ENCODE measurements at places on chromosomes 5 and 9. TPM values are rescaled to one million over a fixed set of nuclear protein-coding genes. Genes with fewer than 3 reads are reported as not detected.

The REXO4 gene
- 35.3 TPM for total RNA-seq

- DNase-seq: no peak
Measured at GRCh38 chr9:84325347-84325973, 15.1 kb downstream of the SLC28A3 start.

The UNC13B gene
- 1.9 TPM for total RNA-seq

- no peak for DNase-seq
Measured at GRCh38 chr9:83367326-83367725, 170.9 kb downstream of the FRMD3 start.

GRCh38 chr9:124632077-124632621, 125.0 kb upstream of the NR5A1 start:
- no peak for DNase-seq

DNA sequence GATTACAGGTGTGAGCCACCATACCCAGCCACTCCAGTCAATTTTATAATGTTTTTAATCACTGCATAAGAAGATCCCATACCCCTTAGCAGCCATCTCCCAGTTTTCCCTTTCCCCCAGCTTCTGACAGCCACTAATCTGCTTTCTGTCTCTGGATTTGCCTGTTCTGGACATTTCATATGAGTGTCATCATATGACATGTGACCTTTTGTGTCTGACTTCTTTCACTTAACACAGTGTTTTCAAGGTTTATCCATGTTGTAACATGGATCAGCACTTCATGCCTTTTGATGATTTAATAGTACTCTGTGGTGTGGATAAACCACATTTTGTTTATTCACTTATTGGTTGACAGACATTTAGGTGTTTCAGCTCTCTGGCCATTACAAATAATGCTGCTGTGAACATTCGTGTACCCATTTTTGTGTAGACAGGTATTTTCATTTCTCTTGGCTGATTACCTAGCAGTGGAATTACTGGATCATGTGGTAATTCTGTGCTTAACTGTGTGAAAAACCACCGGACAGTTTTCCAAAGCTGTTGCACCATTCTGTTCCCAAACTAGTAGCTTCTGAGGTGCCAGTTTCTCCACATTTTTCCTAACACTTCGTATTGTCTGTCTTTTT, 8.6 kb downstream of the SUSD3 start:
- no peak for DNase-seq

GRCh38 chr9:133351526-133351907, 3.5 kb downstream of the RPL7A start:
- DNase-seq: no peak

GRCh38 chr5:89281766-89282553, 399.0 kb upstream of the MEF2C start:
- no peak for DNase-seq

GRCh38 chr5:95439801-95440493, 48.8 kb downstream of the FAM81B start:
- DNase-seq: no peak
